ENCODE measurements at places on chromosomes 13 and 19.
A peak's percentile ranks its signal among the peaks of the same experiment; 100 is the strongest.

- DNase-seq, result peak; percentile 62
Observed at GRCh38 chr19:40223135-40223822, 3.2 kb downstream of the CCNP start.

DNA sequence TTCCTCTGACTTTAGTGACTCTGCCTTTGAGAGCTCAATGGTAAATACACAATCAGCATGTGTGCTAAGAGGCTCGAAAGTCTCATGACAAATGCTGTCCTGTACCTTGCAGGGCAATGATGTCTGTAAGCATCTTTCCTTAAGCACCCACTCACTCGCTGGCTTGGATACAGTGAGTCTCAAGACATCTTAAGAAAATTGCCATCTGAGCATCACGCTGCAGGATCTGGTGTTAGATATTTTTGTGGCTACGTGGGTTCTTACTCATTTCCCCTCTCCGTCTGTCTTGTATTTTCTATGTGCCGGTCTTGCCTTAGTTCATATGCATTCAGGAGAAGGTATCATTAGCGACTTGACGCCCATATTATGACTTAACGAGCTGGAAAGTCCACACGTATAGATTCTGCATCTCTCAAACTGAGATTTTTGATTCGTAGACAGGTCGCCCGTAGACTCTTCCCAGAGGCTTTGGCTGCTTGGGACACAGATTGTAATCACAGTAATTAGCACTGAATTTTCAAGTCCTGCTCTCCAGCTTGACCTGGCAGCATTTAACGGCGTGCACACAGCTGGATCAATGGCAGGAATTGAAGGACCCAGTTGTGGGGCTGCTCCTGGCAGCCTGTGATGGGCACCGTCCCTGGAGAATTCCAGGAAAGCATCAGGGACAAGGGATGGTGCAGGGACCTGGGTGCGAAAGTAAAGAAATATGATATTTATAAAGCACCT is 231.2 kb downstream of the ZIC5 start:
- no peak for DNase-seq

- no peak for DNase-seq
Observed at GRCh38 chr19:42110658-42111057, 21.6 kb downstream of the POU2F2 start.

- no peak for DNase-seq
Observed at GRCh38 chr19:5850189-5850588, 1.1 kb downstream of the FUT3 start.

DNA sequence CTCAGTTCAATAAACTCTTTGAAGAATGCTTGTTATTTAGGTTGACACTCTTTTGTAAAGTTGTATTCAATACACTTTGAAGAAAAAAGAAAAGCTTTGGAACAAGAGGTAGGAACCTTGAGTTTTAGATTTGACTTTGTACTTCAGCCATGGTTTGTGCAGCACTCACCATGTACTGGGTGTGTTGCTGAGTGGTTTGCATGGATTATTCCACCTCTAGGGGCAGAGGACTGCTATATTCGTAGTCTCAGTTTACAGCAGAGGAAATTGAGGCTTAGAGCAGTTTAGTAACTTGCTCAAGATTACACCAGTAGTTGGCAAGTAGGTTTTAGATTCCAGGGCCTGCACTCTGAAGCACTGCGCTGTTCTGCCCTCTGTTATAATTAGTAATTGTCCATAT is 68.8 kb downstream of the DNAJC3 start:
- no peak for DNase-seq

DNA sequence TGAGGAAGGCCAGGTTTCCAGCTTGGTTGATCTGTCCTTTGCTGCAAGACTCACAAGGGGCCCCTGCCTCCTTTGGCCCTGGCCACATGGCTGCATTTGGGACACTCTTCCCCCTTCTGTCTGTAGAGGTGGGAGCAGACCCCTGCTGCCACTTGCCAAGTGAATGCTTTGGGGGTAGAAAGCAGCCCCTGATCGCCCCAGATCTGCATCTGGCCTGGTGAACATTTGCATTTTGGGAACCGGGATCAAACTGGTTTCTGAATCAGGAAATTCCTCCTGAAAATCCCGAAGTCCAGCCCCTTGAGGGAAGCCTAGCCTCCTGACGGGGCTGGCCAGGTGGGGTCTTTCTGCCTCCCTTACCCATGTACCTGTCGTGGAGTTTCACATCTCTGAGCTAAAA is 14.9 kb downstream of the DPF1 start:
- no peak for DNase-seq

- no peak for DNase-seq
Observed at GRCh38 chr19:46962030-46962570, 57.5 kb upstream of the NPAS1 start.

DNA sequence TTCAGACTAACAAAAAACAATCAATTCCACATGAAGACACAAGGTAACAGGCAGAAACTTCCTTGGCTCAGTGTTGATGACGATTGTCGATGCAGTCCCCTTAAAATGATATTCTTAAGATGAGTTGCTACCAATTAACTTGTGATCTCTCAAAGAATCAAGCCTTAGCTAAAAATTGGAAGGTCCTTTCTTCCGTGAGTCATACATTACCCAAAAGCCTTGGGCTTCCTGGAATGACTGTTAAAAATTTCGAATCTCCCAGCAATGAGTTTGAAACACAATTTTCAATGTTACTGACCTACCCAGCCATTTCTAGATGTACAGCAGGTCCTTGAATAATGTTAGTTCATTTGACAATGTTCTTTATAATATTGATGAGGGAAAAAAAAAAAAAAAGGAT is 28.0 kb upstream of the RB1 start:
- no peak for DNase-seq

GRCh38 chr19:46633130-46633529 is 2.9 kb downstream of the GNG8 start:
- DNase-seq, result no peak

DNA sequence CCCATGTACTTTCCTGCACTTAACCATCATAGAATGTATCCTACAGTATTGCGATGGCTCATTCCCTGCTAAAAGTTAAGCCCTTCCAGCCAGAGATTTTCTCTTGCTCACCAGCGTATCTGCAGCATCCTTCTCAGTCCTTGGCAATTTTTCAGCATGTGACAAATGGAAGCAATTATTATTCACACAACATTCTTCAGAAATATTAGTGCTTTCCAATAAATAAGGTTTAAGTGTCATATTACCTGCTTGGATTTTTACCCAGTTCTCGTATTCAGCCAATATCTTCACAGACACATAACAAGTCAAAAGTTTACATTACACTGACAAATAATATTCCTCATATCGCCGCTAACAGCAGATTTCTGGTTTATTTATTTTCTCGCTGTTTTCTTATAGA is 82.3 kb downstream of the POU4F1 start:
- no peak for DNase-seq
